Cortex of kidney (tissue), 1 donor: ENCODE measurements at places on chromosomes 13 and 19.

DNA sequence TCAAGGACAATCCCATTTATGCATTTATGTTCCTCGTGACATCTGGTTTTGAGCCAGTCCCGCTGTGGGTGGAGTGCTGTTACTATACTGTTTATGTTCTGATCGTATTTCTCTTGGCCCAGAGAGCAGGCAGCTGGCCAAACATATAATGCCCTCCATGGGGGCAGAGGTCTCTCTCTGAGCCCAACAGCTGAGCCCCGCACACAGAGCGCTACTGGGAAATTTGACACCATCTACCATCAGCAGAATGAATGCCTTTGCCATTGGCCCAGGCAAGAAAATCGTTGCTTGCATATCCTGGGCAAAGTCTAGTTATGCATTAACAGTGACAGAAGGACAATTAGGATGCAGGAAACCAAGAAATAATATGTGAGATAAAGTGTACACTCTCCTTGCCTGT is 126.8 kb upstream of the CACNA1A start:
- no peak for DNase-seq

DNA sequence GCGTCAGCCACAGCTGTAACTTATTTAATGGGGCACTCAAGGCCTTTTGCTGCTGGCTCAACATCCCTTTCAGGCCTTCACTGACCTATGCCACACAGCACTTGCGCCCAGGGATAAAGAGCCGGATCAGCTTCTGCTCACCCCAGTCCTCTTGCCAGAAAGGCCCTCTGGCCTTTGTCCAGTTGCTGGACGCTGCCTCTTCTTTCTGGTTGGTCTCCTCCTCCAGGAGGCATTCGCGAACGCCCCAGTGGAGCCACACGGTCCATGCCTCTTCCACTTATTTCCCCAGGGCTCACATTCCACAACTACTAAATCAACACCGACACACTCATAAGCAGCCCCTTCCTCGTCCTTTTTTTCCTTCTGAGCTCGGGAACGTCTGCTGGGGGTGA is 3.7 kb upstream of the ZNF329 start:
- no peak for DNase-seq

GRCh38 chr19:17560205-17560595 is 4.8 kb downstream of the COLGALT1 start:
- no peak for DNase-seq

DNA sequence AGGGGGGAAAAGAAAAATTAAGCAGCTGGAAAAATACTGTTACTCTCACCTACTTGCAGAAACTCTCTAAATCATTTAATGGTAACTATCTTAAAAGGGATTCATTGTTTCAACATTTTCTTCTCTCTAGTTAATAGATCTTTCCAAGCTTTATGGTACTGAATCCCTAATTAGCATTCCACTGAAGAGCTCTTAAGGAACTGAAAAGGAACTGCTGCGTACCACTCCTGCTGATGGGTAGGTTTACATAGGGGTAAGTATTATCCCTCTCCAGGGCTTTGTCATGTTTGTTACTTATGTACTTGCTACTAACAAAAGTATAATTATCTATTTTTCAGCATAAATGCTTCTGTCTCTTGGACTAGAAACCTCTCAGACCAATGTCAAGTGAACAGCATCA is 12.5 kb downstream of the TEX30 start:
- no peak for DNase-seq

GRCh38 chr13:37488726-37489125 is 109.8 kb downstream of the POSTN start:
- no peak for DNase-seq

DNA sequence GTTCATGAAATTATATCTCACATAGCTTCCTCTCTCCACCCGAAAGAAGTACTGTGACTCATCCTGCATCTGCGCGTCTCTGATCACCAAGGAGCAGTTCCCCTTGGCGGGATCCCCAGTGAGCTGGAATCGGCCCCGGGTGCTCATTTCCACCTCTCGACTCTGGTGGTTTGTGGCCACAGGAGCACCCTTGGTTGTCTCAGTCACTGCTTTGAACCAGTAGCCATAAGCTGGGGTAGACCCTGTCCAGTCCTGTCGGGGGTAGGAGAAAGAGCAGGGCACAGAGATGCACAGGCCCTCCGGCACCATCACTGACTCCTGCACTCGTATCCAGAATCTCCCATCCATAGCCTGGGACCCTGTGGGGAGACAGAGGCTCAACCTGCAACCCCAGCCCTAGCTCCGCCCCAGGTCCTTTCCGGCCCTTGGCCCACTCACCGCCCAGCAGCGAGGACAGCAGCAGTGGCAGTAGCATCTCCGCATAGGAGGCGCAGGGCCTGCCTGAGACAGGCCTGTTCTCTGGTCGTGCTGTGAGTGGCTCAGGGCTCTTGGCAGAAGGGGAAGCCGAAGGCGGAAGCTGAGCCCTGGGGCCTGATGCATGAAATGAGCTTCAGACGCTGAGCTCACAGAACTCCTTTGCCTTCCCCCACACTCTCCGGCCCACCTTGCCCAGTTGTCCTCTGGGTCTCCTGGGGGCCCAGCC is at the start of gene SIGLEC10:
Gene SIGLEC10 (minus strand): TSS at position 536 of the 703 bp plus-strand sequence. CDS start 61 bp downstream, at position 475.
- DNase-seq, result no peak

DNA sequence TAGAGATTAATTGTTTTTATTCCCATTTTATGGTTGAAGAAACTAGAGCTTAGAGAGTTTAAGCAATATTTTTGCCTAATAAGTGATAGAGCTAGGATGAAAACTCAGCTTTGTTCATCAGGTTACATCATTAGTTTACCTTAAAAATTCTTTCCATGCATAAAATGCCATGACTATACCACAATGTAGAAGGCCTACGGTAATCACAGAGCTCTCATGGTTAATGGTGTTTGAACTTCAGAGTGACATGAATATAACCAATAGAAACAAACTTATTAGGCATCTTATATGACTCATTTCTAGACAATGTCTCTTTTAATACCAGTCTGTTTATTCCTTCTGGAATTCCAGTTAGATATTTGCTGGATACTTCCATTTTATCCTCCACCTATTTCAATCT is 78.5 kb downstream of the FGF9 start:
- no peak for DNase-seq

- DNase-seq, result no peak
Observed at GRCh38 chr13:30968846-30969245, 36.4 kb downstream of the TEX26 start.

GRCh38 chr19:22945560-22945959 is 57.4 kb downstream of the ZNF728 start:
- DNase-seq, result no peak

DNA sequence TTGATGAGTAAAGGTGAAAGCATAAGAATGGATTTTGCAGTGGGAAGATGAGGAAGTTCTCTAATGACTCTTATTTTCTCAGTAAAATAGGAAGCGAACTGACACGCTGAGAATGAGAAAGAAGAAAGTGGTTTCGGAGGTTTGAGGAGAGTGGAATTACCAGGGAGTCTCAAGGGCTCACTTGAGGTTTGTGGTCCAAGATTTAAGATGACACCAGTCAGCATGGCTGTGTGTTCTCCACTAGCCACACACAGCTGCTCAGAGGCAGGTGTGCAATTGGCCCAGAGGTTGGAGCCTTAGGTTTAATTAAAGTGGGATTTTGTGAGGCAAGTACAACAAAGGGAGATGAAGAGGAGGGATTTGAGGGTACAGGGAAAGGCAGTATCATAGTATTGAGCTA is 99.6 kb upstream of the NBEA start:
- no peak for DNase-seq

DNA sequence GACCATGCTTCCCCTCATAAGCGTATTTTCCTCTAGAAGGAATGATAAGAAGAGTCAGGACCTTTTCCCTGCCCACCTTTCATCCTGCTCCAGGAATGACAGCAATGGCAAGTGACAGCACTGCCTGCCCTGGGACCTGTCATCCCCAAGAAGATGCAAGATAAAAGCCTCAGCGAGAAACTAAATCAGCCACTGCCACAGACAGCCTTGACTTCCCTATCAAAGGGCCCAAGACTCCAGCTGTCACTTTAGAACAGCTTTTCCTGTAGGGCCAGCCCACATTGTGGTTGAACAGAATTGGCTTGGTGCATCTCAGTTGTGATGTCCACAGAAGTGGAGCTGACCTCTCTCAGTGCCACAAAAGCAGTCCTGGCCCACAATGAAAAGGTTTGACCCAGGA is 1.1 kb downstream of the RAB8A start:
- DNase-seq, result no peak

- DNase-seq, result no peak
Observed at GRCh38 chr19:10478903-10479384, 24.2 kb downstream of the KEAP1 start.

- no peak for DNase-seq
Observed at GRCh38 chr13:42364613-42365000, 92.7 kb downstream of the AKAP11 start.
